ENCODE measurements at places on chromosomes 2 and 18.

GRCh38 chr2:109613081-109613921 is 465 bp downstream of the SEPTIN10 start:
- DNase-seq, result no peak

GRCh38 chr18:38606841-38607240 is 1041.2 kb upstream of the CELF4 start:
- DNase-seq, result no peak

GRCh38 chr2:45554073-45554741 is 56.9 kb downstream of the SRBD1 start:
- no peak for DNase-seq

DNA sequence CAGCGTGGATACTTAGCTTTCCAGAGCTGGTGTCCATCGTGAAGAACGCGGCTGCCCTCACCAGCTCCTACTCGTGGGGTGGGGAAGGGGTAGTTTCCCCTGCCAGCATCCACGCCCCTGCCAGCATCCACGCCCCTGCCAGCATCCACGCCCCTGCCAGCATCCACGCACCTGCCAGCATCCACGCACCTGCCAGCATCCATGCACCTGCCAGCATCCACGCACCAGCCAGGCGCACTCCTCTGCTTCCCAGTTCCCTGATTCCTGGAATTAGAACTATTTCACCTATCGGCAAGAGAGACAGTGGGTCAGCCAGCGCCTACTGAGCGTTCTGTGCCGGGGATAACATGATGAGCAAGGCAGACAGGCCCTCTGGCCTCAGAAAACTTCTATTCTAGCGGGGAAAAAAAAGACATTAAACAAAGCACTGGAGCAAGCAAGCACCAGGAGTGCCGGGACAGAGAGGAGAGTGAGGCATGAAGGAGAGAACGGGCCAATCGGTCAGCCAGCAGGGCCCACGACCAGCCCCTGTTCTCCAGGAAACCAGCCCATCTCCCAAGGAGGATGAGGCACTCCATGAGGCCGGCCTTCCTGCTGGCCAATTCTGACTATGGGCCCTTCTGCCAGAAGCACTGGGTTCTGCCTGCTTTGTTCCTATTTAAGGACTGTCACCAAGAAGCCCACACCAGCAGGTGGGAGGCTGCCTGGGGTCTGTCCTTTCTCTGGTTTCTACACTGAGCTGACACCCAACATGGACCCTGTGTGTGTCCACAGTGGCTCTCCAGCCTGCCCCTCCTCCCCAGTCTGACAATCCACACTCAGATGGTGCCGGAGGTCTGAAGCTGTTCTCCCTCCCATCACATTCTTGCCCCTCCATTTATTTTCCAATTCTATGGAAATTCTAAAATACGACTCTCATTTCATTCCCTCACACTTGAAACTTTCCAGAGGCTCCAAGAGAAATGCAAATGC is 78.4 kb upstream of the SALL3 start:
- no peak for DNase-seq

GRCh38 chr2:121177896-121178295 is 107.1 kb downstream of the TFCP2L1 start:
- DNase-seq, result no peak

GRCh38 chr2:206383669-206384068 is 59.7 kb upstream of the ADAM23 start:
- DNase-seq, result no peak

DNA sequence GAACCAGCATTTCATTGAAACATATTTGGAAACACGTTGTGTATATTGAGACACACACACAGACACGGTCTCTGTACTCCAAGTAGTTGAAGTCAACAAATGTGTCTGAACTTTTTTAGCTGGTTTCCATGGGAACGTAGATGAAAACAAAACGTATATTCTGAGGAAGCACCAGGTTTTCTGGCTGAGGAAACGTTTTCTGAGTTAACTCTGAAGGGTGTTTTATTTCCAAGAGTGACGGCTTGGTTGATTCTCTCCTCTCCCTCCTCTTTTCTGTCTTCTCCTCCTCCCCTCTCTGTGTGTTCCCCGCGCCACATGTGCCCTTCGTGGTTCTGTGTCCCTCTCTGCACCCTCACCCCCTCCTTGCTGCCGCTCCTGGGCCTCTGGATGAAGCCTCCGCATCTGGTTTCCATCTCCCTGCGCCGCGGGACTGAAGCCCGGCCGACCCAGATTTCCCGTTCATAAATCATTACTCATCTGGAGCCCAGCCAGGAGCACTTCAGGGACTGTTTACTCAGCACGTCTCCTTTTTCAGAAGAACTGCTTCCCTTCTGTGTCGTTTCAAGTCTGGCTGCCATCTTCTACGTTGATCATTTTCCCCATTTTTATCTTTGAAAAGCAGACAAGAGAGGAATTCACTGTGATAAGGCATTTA is 122.7 kb downstream of the COL6A3 start:
- peak; percentile 6 for DNase-seq

DNA sequence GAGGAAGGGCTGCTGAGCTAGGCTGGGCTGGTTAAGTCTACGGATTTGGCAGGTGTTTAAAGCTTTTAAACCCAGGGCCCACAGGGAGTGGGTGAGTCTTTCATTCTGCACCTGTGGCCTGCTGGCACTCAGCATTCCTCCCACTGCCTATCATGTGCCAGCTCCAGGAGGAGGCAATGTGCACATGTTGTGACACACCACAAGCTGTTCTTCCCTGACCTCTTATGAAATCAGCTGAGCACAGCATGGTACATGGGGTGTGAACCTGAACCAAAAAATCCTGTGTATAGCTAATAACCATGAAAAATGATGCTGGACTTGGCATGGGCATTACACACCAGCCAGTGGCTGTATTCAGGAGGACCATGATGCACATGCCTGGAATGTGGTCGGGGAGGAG is 297.9 kb upstream of the MMADHC start:
- DNase-seq, result no peak

DNA sequence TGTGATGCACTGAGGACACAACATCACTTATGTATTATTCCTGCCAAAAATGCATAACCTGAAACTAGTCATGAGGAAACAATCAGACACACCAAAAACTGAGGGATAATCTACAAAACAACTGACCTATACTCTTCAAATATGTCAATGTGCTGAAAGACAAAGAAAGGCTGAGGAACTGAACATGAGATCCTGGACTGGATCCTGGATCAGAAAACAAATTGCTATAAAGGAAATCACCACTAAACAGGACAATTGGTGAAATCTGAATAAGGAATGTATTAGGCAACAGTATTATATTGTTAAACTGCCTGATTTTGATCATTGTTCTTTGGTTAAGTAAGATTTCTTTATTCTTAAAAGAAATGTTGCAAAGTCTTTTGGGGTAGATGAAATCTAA is 28.8 kb downstream of the CUL3 start:
- DNase-seq, result no peak

GRCh38 chr2:200593905-200594304 is 8.1 kb downstream of the AOX1 start:
- no peak for DNase-seq

- no peak for DNase-seq
Observed at GRCh38 chr18:46350598-46351159, 246.5 kb downstream of the HAUS1 start.

DNA sequence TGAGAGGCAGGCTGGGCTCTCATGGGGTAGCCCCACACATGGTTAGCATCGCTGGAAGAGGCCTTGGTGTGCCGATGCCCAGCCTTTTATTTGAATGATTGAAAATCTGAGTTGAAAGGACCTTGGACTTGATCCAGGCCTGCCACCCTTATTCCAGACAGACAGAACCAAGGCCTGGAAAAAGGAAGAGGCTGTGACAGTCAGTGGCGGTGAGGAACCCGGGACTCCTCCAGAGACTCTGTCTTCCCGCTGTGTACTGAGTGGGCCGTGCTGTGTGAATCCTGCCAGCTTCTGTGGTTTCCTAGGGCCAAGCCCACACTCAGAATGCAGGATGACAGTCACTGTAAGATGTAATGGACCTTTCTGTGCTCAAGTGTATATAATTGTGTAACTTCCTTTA is 218.5 kb downstream of the LDLRAD4 start:
- DNase-seq, result no peak

- DNase-seq, result no peak
Observed at GRCh38 chr2:52810460-52810859, 957.1 kb upstream of the CHAC2 start.

- DNase-seq, result no peak
Observed at GRCh38 chr18:58858591-58859468, 5.8 kb upstream of the ZNF532 start.

GRCh38 chr2:191049728-191050639 is 36.0 kb upstream of the STAT1 start:
- DNase-seq, result no peak

- no peak for DNase-seq
Observed at GRCh38 chr18:48828194-48828545, 122.6 kb downstream of the SMAD7 start.

- no peak for DNase-seq
Observed at GRCh38 chr18:36490897-36491296, 193.4 kb downstream of the FHOD3 start.

- DNase-seq, result no peak
Observed at GRCh38 chr2:146623771-146624170, 1221.1 kb upstream of the ACVR2A start.

- no peak for DNase-seq
Observed at GRCh38 chr2:80288576-80288975, 16.0 kb downstream of the LRRTM1 start.

DNA sequence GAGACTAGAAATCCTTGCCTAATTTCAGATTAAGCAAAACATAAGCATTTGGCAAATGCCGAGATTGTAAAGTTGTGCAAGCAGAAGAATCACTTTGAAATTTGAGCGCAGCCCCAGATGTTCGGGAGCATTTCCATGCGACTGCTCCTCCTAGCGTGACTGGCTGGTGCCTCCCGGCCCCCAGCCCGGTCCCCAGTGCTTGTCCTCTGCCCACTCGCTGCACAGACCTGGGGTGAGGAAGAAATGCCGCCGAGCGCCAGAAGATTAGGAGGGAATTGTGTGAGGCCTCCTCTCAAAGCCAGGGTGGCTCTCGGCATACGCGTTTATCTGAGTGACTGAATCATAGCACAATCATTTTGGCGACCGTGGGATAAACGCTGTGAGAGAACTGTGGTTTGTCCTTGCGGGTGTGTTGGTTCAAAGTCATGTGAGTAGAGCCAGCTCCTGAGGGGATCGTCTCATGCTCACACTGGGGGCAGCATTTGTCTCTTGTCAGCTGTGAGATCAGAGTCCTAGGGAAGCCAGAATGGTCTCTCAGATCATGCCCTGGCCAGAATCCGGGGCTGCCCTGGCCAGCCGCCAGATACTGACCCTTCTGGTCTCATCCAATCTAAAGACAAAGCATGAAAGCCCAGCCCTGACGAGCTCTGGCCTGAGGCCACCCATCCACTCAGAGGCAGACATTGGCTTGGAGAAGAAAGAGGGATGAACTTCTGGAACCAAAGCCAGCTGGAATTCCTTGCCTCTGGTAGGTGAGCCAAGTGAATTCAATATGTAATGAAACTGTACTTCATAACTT is 189.3 kb downstream of the SH3RF3 start:
- no peak for DNase-seq

GRCh38 chr2:206392118-206392517 is 51.2 kb upstream of the ADAM23 start:
- DNase-seq, result no peak

DNA sequence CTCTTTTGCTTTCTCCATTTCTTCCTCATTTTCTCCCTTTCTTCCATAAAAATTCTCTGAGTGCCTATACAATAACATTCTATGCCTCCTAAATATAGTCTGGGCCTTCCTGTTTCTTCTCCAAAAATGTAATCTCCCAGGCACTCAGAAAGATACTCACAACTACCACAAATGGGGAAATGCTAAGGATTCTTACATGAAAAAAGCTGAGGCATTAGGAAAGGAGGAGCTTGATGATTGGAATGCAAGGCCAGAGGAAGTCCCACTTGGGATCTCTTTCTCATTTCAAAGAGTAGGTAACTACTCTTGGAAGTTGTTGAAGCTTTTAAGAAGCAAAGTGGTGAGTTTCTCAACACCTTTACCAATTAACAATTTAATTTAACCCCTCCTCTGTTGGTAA is 3.4 kb downstream of the VSNL1 start:
- DNase-seq, result no peak

DNA sequence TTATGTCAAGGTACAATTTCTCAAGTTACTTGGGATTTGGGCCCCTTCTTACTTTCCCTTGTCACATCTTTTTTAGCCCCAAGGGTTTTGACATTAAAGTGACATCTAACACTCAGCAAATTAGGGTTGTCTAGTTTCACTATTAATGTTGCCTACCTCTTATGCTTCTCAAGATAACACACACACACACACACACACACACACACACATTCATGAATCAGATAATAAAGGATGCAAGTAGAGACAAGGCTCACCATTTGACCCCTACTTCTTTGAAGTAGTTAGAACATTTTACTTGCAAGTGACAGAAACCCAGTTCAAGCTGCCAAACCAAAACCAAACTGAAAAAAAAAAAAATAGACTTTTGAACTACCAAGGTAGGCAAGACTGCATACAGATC is 138.8 kb downstream of the TRIB2 start:
- no peak for DNase-seq

DNA sequence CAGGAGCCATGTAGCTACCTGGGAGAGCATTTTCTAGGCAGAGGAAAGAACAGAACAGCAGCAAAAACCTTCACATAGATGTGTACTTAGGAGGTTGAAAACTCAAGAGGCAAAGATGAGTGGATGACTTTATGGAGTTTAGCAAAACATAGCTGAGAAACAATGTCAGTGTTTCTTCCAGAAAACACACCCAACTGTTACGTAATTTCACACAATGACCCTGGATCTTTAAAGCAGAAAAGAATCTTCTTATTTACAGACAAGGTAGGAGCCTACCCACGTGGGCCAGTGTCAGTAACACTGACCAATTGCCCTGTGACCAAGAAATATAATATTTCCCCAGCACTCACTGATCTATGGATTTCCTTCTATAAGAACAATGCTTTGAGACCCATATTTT is 254.6 kb downstream of the CDH20 start:
- DNase-seq, result no peak

DNA sequence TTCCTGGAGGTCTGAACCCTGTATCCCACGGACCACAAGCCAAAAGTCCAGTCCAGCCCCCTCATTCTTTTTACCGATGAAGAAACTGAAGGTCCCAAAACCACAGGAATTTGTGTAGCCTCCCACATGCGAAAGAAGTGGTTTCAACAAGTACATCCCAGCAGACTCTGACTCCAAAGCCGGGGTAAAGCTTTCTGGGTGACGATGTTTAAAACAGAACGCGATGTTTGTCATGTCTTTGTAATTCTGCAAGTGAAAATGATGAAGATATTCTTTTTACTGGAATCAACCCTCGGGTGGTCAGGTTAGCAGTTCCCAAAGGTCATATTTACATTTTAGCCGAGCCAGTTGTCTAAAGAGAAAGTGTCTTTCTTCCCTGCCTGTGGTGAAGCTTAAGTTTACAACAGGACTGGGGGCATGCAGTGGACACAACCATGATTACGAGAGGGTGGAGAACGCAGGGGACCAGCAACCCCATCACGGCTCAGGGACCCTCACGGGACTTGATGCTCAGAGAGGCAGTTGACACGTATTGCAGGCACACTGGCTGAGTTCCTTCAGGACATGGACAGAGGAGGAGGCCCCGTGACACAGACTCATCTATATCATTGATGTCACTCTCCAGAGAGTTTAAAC is 17.8 kb upstream of the TMEM131 start:
- no peak for DNase-seq

GRCh38 chr18:26119246-26119645 is 14.4 kb upstream of the PSMA8 start:
- no peak for DNase-seq

- DNase-seq, result no peak
Observed at GRCh38 chr18:59387687-59388565, 28.9 kb upstream of the LMAN1 start.

- no peak for DNase-seq
Observed at GRCh38 chr2:173553593-173553992, 198.9 kb downstream of the CDCA7 start.

- no peak for DNase-seq
Observed at GRCh38 chr2:39094717-39095363, 26.0 kb downstream of the SOS1 start.

Data from stimulated activated CD4-positive, alpha-beta T cell treated with anti-CD3 and anti-CD28 coated beads, Interleukin-1b, Interleukin-23, amount 100 ng/mL, for 1 hour (primary cell).